Activated CD8-positive, alpha-beta memory T cell treated with anti-CD3 and anti-CD28 coated beads for 48 hours (primary cell): ENCODE measurements at places on chromosomes 12 and 14.

DNA sequence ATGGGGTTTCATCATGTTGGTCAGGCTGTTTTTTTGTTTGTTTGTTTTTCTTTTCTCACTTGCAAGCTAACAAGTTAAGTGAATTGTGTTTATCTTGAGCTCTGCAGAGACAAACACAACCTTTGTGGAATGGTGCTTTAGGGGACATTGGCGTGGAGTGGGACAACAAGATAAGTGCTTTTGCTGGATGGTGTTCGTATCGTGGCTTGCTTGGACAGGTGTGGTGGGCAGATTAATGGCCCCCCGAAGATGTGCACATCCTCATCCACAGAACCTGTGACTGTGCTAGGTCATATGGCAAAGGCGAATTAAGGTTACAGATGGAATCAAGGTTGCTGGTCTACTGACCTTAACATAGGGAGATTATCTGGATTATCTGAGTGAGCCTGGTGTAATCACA, 7.0 kb downstream of the MLXIP start:
- no peak for DNase-seq

DNA sequence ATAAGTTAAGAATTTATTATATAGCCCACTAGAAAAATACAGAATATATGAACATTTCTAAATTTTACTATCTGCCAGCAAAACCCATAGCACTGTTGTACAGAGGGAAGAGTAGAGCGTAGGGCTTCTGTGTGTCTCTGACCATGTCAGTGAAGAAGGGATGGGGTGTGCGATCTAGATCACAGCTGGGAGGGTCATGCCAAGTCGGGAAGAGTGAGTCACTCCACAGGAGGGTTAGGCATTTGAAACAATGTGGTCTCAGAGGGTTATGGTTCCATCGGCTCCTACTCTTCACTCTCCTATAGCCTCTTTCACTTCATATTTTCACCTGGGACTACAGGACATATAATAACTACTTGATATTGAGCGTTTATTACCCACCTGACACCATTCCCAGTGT, 185.1 kb upstream of the DDHD1 start:
- no peak for DNase-seq

DNA sequence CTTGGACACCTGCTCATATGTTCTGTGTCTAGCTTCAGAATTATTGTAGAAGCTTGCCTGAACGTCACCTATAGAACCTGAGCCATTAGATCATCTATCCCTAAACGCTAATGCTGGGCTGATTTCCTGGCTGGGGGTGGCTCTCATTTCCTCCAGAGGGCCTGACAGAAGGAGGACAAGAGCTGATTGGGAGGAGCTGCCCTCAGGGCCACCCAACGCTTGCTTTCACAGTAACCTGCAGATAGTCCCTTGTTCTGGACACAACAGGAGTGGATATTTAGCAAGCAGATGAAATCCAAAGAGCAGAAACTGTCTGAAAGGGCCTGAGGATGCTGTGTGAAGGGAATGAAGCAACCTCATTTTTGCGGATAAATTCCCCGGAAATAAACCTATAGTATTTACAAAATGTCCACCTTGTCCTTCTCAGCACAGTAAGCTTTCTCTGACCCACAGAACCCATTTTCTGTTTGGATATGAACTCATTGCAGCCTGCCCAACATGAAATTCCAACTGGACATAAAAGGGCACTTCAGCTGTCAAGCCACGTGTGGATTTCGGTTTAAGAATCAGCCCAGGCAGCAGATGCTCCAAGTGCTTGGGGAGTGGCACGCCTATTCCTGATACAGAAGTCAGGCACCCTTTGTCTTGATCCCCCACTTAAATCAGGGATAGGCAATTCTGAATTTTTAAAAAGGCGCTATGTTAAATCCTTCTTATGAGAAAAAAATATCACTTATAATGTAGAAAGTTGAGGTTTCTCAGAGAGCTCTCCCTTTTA, 32.8 kb upstream of the TUBA1C start:
- DNase-seq, result no peak

DNA sequence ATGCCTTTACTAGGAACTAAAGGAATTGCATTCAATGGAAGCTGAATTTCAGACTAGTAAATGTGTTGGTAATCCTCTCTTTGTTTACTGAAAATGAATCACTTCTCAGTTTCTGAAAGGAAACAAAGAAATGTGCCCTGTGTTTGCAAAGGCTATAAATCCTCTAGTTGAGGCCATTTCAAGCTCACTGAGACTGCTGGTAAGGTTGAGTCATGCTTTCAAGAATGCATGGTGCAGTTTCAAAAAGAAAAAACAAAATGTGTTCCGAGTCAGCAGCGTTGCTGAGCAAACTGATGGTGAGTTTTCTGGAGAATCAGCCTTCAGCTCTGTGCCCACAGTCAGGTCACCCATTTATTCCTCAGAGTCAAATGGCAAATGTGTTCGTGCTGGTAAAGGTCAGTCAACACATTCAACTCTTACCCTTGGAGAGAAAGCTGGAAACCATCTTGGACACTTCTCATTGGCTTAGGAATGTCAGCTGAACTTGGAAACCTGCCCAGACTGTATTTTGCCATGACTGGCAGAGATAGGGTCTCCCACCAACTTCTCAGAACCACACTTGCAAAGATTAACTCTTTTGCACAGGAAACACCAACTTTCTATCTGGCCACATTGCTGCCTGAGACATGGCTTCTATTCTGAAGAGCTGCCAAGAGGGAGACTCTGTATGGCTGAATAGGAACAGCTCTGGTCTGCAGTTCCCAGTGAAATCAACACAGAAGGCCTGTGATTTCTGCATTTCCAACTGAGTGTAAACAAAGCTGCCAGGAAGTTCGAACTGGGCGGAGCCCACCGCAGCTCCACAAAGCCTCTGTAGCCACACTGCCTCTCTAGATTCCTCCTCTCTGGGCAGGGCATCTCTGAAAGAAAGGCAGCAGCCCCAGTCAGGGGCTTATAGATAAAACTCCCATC, 484.4 kb downstream of the ATP23 start:
- no peak for DNase-seq

DNA sequence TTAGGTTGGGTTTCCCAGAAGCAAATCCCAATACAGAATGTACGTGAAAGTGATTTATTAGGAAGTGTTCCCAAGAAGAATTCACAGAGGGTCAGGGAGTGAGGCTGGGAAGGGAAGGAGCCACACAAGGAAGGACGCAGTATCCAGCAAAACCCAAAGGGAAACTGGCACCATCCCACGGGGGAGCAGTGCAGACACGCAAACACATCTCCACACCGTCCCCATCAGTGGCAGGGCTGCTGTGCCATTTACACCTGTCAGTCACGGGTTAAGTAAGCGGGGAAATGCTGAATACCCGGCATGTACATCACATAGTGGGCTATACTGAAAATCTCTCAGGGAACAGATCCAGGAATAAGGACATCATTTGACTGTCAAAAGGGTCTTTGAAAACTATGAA, 93.9 kb downstream of the SLC38A1 start:
- DNase-seq, result no peak

GRCh38 chr14:24340606-24341005, 815 bp upstream of the RIPK3 start:
- DNase-seq, result no peak

DNA sequence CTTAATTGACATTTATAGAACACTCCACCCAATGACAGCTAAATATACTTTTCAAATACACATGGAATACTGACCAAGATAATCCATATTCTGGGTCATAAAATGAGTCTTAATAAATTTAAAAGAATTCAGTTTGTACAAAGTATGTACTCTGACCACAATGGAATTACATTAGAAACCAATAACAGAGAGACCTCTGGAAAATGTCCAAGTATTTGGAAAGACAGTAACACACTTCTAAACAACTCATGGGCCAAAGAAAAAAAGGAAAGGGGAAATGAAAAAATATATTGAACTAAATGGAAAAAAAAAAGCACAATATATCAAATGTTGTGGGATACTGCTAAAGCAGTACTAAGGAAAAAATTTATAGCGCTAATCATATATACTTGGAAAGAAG, 52.0 kb downstream of the CRACR2A start:
- DNase-seq, result no peak

DNA sequence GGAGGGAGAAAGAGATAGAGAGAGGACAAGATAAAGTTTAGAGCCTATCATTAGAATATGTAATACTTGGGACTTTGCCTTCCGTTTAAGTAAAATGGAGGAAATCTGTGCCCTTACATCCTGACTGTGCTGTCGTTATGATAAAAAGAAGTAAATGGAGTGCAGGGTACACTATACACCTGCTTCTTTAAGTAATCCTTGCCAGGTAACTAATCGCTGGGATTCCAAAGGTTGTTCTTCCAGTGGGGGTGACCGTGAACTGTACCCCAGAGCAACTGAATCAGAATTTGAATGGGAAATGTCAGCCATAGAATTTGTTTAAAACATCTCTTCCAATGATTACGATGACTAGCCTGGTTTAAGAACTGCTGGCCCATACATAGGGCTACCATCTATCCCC, 126.1 kb upstream of the EEA1 start:
- no peak for DNase-seq

DNA sequence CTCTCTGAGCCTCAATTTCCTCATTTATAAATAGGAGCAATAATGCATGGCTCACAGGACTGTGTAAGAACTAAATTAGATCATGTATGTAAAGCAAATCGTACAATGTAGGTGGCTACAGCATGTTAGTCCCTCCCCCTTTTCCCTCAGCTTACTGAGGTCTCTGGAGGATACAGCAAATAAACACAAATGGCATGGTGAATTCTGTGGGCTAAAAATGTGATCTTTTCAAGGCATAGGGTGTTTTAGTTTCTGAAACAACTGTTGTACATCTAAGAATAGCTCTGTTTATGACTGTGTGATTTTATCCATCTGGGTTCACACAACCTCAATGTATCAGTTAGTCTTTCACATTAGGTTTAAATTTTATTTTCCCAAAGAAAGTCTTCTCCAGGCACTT, 121.2 kb upstream of the PLEKHG7 start:
- no peak for DNase-seq

DNA sequence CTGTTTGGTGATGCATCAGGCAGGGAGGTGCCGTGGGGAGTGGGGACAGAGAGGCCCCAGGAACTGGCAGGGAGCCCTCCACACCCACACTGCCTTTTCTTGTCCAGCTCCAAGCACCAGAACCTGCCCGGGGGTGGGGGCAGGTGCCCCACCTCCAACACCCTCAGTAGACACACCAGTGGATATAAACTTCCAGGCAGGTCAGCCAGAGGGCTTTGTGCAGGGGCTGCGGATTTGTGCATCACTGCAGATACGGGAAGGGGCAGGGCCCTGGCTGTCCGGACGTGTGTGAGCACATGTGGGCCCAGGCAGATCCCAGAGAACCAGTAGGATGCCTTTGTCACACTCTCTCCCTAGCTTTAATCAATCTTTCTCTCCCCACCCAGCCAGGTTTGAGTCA, 1.3 kb upstream of the TGM1 start:
- no peak for DNase-seq

DNA sequence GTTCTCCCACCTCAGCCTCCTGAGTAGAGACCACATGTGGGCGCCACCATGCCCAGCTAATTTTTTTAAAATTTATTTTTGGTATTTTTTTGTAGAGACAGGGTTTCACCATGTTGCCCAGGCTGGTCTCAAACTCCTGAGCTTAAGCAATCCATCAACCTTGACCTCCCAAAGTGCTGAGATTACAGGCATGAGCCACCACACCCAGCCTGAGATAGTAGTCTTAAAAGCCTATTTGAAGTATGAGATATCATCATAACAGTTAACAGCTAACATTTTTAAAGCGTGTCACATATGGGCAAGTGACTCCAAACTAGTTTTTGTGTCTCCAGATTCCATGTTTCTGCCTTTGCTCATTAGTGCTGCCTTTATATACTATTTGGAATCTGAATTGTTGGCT, 74.6 kb upstream of the WSCD2 start:
- DNase-seq, result no peak

GRCh38 chr12:90995010-90995409, 9.8 kb downstream of the EPYC start:
- DNase-seq, result no peak

DNA sequence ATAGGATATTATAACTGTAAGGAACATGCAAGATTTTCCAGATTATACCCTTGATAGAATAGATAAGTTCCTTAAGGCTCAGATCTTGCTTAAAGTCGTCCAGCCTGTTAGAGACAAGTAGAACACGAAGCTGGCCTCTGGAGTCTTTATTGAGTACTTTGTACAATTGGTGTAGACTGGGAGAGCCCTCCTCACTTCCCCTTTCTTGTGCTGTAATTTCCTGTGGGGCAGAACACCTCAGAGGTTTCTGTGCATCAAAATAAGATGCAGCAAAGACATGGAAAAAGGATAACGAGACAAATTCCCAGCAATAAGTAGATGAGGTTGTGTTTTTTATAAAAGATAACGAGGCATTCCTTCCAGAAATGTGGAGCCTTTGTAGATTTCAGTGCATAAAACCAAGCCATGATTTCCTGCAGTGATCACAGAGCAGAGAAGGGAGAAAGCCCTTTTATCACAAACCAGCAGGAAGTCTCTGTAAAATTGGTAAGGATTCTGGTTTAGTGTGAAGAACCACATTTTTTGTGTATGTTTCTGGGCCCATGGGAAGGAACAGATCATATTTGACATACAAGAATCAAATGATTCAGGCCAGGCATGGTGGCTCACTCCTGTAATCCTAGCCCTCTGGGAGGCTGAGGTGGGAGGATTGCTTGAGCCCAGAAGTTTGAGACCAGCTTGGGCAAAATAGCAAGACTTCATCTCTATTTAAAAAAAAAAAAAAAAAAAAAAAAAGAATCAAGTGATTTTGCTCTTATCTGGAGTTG, 18.0 kb downstream of the GPRC5A start:
- no peak for DNase-seq

DNA sequence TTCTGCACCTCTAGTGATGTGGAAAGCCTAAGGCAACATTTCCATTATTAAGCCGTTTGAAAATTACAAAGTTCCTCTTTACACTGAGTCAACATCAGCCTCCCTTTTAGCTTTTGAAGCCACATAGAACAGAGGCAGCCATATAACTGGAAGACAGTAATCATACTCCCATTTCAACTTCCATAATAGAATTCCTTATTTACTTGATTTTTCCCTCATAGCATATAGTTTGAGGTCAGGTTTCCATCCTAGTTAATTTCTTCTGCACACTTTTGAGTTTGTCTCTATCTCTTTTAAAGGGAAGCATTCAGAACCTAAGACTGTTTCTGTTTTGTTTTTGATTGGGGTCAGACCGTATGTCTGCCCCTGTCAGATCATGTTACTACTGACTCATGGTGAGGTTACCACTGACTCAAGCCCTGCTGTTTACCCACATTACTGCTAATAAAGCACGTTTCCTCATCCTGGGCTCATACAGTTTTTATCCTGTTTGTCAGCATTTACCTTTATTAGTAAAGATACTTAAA, 161.0 kb downstream of the SLC38A4 start:
- DNase-seq, result no peak

DNA sequence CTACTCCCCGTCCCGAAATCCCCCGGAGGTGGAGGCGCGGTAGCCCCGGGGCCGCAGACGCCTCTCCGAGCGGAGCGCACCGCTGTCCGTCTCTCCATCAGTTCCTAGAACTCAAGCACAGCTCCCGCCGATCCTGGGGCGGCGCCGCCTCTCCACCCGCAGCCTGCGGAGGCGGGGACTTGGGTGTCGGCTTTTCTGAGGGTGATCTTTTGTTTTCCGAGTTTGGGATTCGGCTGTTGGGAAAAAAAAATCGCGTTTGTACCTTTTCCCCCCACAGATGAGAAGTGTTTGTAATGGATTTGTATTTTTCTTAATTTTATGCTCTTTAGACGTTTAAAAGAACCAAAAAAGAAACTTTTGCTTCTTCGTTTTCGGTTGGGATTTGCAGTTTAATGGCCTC, 26.6 kb downstream of the LRCOL1 start:
- DNase-seq, result no peak
